ENCODE measurements at places on chromosomes 3 and 15. TPM values are rescaled to one million over a fixed set of nuclear protein-coding genes. Genes with fewer than 3 reads are reported as not detected.

The LDHAL6B gene
- total RNA-seq = not detected

The ELL3 gene
- 2.4 TPM for total RNA-seq

The SKOR1 gene
- total RNA-seq = 0.15 TPM

The ACKR4 gene
- 1.4 TPM for total RNA-seq

The IL5RA gene
- total RNA-seq = not detected
